ENCODE measurements at places on chromosomes 7 and 10. TPM values are rescaled to one million over a fixed set of nuclear protein-coding genes. Genes with fewer than 3 reads are reported as not detected.
A peak's percentile ranks its signal among the peaks of the same experiment; 100 is the strongest.

GRCh38 chr7:156610601-156611000, 30.0 kb upstream of the RNF32 start:
- DNase-seq, result no peak

DNA sequence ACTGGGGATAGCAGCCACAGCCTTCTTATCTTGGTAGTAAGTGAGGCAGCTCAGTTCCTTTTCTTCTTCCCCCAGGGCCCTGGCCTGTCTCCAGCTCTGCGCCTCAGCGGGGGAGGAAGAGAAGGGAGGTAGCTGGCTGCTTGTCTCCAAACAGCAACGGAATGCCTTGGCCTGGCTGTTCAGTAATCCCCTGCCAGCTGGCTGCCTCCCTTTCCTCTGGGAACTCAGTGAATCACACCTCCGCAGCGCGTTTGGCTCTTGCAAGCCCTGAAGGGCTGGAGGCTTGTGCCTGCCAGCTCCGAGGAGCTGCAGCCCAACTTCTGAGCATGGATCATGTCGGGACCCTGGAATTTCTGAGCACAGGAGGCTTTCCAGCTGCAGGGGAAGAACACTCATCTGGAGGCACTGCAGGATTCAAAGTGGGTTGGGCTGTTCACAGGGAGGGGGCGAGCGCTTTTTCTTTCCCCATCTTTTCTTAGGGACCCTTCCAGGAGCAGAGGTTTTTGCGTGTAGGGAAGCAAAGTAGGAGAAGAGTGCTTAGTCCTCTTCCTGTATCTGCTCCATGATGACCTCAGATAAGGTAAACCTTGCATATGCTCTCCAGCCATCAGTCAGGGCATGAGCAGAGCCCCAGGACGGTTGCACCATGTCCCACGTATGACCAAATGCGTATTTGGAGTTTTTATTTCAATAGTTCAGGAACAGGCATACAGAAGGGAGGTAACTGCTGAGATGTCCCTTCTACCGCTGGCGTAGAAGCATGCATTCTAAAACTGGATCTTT, 253.2 kb upstream of the INHBA start:
- peak; percentile 99 for DNase-seq

NEURL1 gene
- 10.6 TPM for total RNA-seq

GRCh38 chr10:108443636-108444035, 1279.1 kb upstream of the SORCS1 start:
- DNase-seq, result no peak

- DNase-seq, result peak; percentile 51
Observed at GRCh38 chr7:28433699-28434219, 21.4 kb downstream of the CREB5 start.
